ENCODE measurements at places on chromosomes 7 and 10.

GRCh38 chr7:2698581-2699288 lies 10.7 kb downstream of the AMZ1 start:
- peak; percentile 96 for DNase-seq

DNA sequence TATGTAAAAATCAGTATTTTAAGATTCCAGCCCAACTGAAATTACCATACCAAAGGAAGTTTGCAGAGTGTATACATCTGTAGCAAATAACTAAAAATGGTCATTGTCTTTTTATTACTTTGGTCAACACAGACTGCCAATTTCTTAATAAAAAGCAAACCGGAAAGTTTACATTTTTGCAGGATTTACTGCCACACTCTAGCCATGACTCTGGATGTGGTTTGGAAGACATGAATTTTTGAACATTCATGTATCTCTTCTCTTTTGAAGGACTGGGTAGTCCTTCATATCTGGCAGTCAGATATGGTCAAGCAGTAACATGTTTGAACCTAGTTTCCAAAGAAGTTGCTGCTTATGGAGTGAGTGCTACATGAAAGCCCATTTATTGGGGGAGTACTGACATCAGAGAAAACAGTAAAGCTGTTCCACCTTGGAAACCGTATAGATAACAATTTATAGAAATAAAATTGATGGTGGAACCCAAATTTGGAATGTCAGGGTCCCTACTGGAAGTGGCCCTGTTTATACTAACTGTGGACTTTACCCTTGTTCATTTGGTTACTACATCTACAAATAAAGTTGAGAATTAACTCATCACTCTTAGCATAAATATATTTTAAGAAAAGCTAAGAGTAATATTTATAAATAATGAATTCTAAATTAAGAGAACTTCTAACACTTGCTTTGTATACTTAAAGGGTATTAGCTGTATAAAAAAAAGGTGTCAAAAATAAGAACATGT lies 84.6 kb downstream of the ZMYND11 start:
- no peak for DNase-seq

DNA sequence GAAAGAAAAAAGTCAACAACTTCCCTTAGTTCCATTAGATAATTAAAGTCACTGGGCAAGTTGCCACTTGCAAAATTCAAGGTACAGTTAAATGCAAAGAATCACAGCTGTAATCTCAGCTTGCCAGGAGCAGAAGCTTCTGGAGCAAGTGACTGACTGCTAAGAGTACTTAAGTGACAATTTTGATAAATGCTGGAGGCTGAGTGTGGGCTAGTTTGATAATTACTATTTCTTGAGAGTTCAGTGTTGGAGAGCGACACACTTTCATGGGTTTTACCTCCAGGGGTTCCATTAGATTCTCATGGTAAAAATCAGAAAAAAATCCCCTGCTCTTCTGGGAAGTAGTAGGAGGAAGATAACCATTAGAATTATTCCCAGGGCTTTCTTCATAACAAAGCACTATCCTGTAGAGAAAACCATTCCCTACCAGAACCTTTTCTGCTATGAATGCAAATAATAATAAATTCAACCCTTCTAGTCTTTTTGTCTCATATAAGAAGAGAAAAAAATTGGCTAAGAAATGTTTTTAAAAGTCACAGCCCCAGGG lies 486.3 kb downstream of the POM121L12 start:
- DNase-seq, result no peak

DNA sequence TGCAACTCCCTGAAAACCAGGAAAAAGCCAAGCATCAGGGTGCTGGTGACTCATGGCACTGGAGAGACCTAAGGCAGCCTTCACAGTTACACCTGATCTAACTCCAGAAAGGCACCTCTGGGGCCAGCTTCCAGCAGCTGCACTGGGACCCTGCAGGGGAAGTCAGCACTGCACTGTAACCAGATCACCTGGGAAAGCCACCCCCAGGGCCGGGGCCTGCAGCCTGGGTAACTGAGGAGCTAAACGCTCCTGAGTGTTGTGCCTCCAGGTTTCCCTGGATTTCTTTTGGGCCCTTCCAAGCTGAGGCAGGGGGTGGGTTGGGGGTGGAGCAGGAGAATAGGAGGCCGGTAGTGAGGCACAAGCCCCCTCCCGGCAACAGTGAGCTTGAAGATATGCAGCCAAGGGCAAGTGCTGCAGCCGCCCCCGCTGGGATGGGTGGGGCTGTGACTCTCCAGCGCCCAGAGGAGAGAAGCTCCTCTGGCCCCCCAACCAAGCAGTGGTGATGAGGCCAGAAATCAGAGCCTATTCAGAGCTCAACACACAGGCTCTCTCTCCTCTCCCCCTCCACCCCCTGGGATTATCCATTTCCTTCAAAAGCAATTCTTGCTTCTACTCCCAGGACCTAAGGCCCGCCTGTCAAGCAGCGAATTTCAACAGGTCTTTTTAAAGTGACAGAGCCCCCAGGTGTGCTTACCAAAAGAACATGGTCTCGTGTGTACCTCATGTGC lies 2.6 kb downstream of the CXCL12 start:
- no peak for DNase-seq

- peak; percentile 12 for DNase-seq
Measured at GRCh38 chr7:98281757-98282606, 496 bp downstream of the BRI3 start.

- no peak for DNase-seq
Measured at GRCh38 chr10:50648089-50648934, 24.6 kb upstream of the SGMS1 start.

DNA sequence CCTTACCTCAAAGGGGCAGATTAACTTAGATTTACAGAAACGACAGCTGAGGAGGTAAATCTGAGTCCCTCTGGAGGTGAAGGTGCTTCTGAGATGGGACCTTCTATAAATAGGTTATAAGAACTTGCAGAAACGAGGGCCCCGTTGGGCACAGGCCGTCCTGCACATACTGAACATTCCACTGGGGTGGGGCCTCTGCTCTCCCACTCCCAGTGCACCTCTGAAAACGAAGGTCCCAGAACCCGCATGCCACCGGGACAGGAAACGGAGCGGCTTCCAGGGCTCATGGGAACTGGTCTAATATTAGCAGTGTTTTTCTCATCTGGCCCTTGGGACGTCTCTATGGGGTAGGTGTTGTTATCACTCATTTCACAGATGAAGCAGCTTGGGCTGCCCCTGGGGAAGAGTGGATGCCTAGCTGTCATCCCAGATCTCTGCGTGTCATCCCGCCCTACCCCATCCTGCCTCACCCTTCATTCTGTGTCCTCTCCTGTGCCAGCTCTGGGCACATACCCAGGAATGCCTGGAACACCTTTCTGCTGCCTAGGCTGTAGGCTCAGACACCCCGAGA lies 19.6 kb downstream of the C10orf62 start:
- no peak for DNase-seq

GRCh38 chr7:150923196-150923595 lies 54.9 kb downstream of the KCNH2 start:
- DNase-seq, result no peak

- no peak for DNase-seq
Measured at GRCh38 chr7:50822110-50822509, 39.4 kb upstream of the GRB10 start.

GRCh38 chr10:100569687-100570481 lies 34.1 kb downstream of the HIF1AN start:
- no peak for DNase-seq

DNA sequence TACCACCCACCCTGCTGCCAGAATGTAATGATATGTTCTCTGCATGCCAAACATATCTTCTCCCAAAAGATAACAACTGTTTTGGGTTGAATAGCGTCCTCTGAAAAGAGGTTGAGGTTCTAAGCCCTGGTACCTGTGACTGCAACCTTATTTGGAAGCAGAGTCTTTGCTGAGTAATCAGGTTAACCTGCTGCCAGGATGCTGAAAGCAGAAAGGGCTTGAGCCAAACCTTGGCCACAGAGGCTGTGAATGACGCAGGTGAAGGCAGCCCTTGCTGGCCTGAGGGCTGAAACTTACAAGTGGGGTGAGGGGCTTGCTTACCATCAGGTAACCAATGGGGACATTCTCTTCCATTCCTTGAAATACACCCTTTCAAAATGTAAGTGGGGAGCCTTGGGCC lies 151.8 kb upstream of the RHEB start:
- DNase-seq, result no peak

DNA sequence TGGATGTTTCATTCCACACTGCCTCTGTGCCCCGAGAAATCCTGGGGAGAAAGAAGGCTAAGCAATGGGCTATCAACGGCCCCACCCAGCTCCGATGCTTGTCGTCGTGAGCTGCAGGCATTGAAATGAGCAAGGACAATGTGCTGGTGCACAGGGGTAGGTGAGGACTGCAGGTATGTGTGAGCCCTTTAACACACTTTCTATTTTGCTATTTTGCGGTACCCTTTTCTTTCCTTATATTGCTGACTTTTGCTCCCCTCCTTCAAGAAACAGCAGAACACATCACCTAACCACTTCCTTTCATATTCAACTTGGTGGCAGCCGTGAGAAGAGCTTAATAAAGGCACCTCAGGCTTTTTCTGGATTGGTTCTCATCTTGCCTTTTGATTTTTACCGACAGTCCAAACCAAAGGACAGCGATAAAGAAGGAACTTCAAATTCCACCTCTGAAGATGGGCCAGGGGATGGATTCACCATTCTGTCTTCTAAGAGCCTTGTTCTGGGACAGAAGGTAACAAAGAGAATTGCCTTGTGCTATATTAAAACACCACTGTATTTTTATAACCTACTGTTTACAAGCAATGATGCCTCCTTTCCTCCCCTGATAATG lies 39.2 kb downstream of the AIFM2 start:
- DNase-seq, result peak; percentile 69
